SIG-M5 (cell line): ENCODE measurements at places on chromosomes 1 and 21.
A peak's percentile ranks its signal among the peaks of the same experiment; 100 is the strongest.

DNA sequence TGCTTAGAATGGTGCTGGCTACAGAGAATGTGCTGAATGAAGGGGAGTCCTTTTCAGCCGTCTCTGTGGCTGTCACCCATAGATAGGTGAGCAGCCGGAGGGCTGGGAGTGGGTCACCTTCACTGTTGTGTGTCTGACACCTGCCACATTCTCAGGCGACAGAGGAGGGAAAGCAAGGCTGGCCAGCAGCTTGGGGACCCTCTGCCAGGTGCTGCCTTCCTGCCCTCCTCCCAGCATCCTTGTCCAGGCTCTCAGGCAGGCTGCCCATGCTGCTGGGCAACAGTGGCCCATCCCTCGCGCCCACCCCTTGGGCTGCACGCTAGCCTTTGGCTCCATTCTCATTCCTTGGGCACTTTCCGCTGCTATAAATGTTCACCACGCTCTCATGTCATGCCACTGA is 22.1 kb downstream of the CYB5RL start:
- DNase-seq, result no peak

DNA sequence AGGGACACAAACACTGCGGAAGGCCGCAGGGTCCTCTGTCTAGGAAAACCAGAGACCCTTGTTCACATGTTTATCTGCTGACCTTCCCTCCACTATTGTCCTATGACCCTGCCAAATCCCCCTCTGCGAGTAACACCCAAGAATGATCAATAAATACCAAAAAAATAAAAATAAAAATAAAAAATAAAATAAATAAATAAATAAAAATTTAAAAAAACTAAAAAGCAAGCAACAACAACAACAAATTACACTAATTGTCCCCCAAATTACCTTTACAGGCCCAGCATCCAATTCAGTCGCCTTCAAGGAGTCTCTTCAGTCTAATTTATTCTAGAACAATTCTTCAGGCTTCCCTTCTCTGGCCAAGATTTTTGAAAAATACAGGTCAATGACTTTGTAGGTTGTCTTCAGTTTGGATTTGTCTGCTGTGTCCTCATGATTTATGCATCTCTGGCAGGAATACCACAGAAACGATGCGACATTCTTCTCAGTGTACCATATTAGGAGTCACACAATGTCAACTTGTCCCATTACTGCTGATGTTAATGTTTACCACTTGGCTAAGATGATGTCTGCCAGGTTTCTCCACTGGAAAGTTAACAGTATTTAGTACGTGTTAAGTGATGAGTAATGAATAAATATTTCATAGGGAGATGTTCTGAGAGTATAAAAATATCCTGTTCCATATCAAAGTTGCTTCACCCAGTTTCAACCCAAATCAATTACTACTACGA is 20.3 kb upstream of the BMP8B start:
- no peak for DNase-seq

DNA sequence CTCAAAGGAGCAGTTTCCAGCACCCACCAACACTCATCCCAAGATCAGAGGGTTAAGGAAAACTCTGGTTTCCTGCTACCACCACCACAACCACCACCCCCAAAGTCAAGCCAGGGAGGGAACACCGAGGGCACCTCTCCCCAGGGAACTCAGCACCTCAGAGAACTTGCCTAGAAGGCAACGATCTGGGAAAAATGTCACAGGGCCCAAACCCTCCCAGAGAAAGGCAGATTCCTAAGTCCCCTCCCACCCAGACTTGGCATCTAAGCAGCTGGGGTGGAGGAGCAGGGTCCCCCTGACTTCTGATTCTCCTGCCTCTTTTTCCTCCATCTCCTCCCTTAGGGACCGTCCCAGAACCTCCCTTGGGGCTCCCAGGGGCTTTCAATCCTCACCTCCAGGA is 10.6 kb downstream of the KANK4 start:
- DNase-seq, result no peak

- DNase-seq, result no peak
These were observed 28.4 kb downstream of the JUN start for GRCh38 chr1:58755468-58755872.

GRCh38 chr1:248871837-248872401 is 13.0 kb upstream of the ZNF692 start:
- no peak for DNase-seq

GRCh38 chr1:3465091-3465934 is 10.8 kb downstream of the ARHGEF16 start:
- no peak for DNase-seq

DNA sequence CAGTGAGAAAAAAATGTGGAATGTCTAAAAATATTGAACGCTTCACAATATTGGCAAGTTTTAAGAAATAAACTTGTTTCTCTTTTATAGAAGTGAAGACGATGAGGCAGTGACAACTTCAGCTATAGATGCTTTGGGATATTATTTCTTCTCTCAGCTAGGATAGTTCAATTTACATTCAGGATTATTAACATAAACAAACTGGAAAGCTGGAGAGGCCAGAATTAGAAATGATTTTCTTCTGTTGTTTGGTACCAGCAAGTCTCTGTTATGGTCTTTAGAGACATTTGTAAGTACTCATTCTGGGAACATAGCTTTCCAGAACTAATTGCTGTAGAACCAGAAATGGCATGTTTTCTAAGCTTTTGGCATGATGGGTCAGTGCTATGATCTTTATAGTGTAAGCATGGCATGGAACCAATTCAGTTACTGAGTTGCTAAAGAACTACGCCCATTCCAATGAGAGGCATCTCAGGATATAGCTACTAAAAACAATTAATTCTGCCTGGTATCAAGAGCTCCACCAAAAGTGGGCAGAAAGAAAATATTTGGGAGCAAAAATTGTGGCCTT is 599.5 kb upstream of the B3GALT2 start:
- DNase-seq, result no peak

GRCh38 chr1:155003227-155003765 is 694 bp downstream of the ZBTB7B start:
- no peak for DNase-seq

- no peak for DNase-seq
These were observed 12.3 kb upstream of the MYBPHL start for GRCh38 chr1:109319114-109319513.

DNA sequence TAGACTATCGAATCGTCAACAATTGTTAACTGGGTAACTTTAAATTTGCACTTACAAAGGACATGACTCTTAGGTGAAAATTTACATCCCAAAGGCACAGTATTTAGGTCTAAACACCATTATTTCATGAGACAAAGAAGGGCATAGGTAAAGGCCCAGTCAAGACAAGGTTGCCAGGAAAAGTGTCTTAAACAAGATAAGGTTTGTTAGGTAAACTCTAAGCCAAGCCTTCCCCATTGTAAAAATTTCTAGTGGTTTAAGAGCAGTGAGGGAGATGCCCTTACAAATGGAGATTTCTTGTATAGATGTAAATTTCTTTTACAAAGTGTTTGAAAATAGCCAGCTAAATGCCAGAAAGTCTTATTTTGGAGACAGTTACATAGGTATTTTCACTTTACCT is 36.9 kb upstream of the FNBP1L start:
- no peak for DNase-seq

GRCh38 chr1:100448366-100448765 is 89.6 kb upstream of the GPR88 start:
- no peak for DNase-seq

DNA sequence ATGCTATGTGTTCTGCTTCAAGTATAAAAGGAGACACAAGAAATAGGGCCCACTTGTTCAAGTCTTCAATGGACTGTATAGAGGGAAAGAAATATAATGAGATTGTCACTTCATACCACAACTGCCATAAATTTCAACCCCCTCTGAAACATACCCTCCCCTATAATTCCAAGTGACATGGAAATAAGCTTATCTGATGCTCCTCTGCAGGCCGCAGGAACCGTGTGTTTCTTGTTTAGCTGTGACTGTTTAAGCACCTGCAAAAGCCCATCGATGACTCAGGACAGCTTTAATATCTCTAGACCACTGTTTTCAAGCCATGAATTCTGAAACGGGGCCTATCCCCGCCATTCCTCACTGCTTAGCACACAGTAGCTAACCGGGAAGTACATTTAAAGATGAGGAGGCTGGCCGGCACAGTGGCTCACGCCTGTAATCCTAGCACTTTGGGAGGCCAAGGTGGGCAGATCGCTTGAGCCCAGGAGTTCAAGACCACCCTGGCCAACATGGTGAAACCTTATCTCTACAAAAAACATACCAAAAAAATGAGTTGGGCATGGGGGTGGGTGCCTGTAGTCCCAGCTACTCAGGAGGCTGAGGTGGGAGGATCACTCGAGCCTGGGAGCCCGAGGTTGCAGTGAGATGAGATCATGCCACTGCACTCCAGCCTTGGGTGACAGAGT is 4.2 kb downstream of the HLCS start:
- DNase-seq, result no peak

GRCh38 chr1:43329995-43330751 is 7.4 kb upstream of the MPL start:
- no peak for DNase-seq

- DNase-seq, result no peak
These were observed 307.1 kb downstream of the AMY1C start for GRCh38 chr1:104056786-104057185.

DNA sequence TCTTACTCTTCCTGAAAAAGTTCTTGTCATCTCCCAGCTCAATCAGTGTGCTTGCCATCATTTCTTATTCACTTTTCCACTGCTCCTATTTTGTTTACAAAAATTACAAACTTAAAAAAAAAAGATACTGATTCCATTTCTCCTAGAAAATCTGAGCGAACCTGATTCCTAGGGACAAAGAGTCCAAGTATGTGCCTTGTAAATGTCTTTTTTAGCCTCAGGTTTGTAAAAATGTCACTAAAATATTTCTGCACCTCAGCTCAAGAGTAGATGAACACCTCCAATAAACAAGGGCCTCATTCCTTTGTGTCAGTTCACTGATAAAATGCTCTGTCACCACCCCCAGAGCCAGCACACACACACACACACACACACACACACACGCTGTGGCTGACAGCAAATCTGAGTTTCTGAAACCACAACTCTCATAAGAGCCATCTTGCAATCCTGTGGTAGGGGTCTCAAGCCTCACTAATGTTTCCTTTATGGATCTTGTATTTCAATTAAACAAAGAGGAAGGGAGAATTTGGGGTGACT is 299.2 kb downstream of the PBX1 start:
- no peak for DNase-seq

DNA sequence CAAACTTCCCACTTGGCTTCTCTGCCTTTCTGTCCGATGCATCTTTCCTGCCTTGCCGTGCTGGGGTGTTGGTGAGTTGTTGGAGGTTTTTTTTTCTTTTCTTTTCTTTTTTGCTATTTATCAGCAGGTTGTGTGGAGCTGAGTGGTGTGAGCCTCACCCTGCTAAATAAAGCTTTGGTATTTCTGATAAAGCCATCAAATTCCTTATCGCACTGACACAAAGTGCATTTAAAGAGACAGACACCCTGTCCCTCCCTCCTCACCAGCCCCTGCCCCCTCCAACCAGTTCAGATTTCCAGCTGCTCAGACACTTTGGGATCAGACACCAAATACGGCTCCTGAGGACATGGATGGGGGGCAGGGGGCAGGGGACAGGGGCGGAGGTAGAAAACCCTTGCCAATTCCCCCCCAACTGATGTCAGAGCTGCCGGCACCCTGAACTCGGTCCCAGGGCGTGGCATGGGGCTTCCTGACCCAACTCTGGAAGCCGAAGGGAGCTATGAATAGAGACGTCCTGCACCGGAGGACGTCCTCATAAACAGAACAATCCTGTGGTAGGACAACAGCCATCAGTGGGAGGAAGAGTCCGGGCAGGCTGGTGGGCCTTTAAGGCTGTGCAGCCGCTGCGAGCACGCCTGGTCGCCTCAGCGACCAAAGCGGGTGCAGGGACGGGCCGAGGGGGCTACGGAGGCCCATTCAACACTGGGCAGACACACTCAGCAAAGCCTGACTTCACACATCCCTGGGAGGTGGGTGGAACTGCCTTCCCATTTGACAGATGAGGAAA is 79.0 kb downstream of the CASZ1 start:
- DNase-seq, result no peak

GRCh38 chr21:36890086-36890485 is 76.4 kb downstream of the HLCS start:
- DNase-seq, result no peak

- DNase-seq, result no peak
These were observed 153.2 kb downstream of the NOS1AP start for GRCh38 chr1:162222730-162223129.

- DNase-seq, result no peak
These were observed 50.1 kb downstream of the IL23R start for GRCh38 chr1:67216401-67216800.

DNA sequence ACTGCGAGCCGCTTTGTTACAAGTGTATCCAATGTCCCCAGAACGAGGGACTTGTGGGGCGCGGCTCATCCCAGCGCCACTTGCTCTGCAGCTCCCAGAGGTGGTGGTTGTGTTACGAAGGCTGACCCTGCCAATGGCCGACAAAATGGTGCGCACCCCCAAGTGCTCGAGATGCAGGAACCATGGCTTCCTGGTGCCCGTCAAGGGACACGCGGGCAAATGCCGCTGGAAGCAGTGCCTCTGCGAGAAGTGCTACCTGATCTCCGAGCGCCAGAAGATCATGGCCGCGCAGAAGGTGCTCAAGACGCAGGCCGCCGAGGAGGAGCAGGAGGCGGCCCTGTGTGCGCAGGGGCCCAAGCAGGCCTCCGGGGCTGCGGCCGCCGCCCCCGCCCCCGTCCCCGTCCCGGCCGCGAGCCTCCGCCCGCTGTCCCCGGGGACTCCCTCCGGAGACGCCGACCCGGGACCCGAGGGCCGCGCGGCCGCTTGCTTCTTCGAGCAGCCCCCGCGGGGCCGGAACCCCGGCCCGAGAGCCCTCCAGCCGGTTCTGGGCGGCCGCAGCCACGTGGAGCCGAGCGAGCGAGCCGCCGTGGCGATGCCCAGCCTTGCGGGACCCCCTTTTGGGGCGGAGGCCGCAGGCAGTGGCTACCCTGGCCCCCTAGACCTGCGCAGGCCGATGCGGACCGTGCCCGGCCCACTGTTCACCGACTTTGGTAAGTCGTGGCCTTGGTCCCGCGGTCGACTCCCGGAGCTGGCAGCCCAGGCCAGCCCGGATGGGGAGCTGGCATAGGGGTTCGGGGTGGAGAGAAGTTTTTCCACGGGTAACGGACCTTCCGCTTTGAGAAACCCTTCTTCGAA is at the start of gene DMRTB1:
DMRTB1 (plus strand) TSS at position 79 of the 855 bp plus-strand sequence; CDS start at position 134, 55 bp downstream.
- DNase-seq, result no peak

DNA sequence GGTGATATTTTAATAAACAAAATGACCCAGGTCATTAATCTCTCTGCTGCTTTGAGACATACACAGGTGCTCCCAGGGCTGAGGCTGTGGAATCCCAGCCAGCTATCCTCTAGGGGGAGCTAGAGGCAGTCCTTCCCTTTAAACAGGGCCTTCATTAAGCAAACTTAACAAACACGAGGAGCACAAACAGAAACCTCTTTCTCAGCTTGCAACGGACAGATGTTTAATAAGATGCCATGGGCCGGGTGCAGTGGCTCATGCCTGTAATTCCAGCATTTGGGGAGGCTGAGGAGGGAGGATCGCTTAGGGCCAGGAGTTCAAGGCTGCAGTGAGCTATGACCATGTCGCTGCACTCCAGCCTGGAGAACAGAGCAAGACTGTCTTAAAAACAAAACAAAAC is 106.7 kb downstream of the HIVEP3 start:
- DNase-seq, result peak; percentile 1

GRCh38 chr1:214364786-214365295 is 83.9 kb downstream of the SMYD2 start:
- DNase-seq, result no peak

- no peak for DNase-seq
These were observed 789.2 kb upstream of the RGS18 start for GRCh38 chr1:191368891-191369654.

- no peak for DNase-seq
These were observed 43.0 kb downstream of the TMCC2 start for GRCh38 chr1:205270764-205271163.

GRCh38 chr1:1302951-1303509 is 4.7 kb downstream of the ACAP3 start:
- no peak for DNase-seq

GRCh38 chr21:42614396-42614795 is 39.0 kb upstream of the PDE9A start:
- no peak for DNase-seq
